ENCODE measurements at places on chromosomes 2 and 18. TPM values are rescaled to one million over a fixed set of nuclear protein-coding genes. Genes with fewer than 3 reads are reported as not detected.

Gene ACVR2A
- 19.3 TPM for total RNA-seq

Gene SERPINB7
- not detected for total RNA-seq

Gene POLR1B
- total RNA-seq: 11.4 TPM

Gene ACVR1C
- total RNA-seq: 0.19 TPM

Gene MC2R
- not detected for total RNA-seq

Gene RAB27B
- 1.2 TPM for total RNA-seq

Gene NGEF
- total RNA-seq: 0.88 TPM

Gene FEZ2
- 83.3 TPM for total RNA-seq

Gene STRN
- 34.2 TPM for total RNA-seq

Gene KANSL1L
- 28.8 TPM for total RNA-seq

Gene CYP27C1
- 0.88 TPM for total RNA-seq

Gene ACADL
- total RNA-seq: 5.0 TPM

Gene CLEC4F
- 0.29 TPM for total RNA-seq

Gene CABYR
- 7.6 TPM for total RNA-seq

Gene PPM1G
- total RNA-seq: 38.8 TPM

Gene ADRA2B
- 7.1 TPM for total RNA-seq

Gene SLC8A1
- 121 TPM for total RNA-seq

Gene CAVIN2
- total RNA-seq: 48.8 TPM

Gene C2orf74
- 6.6 TPM for total RNA-seq

Gene KIAA1328
- total RNA-seq: 13.2 TPM

Gene SCYGR2
- total RNA-seq: not detected

Gene SPAG16
- 28.8 TPM for total RNA-seq

Gene CPO
- 0.32 TPM for total RNA-seq

Gene ASTL
- total RNA-seq: not detected

Data from posterior vena cava (tissue), 2 donors.